ENCODE measurements at places on chromosomes 16 and 17.

GRCh38 chr16:74271872-74272271 is 24.7 kb upstream of the PSMD7 start:
- no peak for DNase-seq

- no peak for DNase-seq
These were observed 73.6 kb downstream of the PPM1E start for GRCh38 chr17:58829172-58829637.

DNA sequence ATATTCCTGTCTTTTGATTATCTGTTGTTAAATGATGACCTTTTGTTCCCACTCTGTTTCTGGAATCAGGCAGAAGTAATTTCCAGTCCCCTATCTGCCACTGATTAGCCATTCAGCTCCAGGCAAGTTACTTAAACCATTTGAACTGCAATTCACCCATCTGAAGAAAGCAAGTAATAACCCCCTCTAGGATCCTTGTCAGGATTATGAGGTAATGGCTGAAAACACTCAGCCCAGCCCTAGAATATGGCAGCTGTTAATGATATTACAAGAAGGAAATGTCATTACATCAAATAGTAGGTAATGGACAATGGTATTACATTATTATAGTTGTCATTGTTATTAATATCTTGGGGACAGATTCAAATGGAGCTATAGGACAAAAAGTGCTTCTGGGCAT is 16.0 kb upstream of the SLC47A1 start:
- no peak for DNase-seq

GRCh38 chr16:80468029-80468428 is 72.8 kb upstream of the DYNLRB2 start:
- no peak for DNase-seq

GRCh38 chr17:61416540-61417363 is 17.1 kb downstream of the TBX2 start:
- peak; percentile 66 for DNase-seq

- DNase-seq = no peak
These were observed 7.6 kb upstream of the TNRC6A start for GRCh38 chr16:24721830-24722238.

DNA sequence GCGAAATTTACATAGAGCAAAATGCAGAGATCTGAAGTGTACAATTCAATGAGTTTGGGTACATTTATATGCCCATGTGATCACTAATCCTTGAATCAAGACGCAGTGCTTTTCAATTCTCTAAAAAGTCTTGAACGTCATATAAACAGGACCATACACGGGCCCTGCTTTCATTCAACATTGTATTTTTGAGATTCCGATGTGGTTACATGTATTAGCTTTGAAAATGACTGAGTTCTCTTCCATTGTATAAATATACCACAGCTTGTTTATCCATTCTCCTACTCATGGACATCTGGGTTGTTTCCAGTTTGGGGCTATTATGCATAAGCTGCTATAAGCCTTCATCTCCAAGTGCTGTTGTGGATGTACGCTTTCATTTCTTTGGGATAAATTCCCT is 45.5 kb downstream of the ZCCHC14 start:
- DNase-seq = no peak

GRCh38 chr16:85474621-85475217 is 138.4 kb upstream of the GSE1 start:
- DNase-seq = no peak

DNA sequence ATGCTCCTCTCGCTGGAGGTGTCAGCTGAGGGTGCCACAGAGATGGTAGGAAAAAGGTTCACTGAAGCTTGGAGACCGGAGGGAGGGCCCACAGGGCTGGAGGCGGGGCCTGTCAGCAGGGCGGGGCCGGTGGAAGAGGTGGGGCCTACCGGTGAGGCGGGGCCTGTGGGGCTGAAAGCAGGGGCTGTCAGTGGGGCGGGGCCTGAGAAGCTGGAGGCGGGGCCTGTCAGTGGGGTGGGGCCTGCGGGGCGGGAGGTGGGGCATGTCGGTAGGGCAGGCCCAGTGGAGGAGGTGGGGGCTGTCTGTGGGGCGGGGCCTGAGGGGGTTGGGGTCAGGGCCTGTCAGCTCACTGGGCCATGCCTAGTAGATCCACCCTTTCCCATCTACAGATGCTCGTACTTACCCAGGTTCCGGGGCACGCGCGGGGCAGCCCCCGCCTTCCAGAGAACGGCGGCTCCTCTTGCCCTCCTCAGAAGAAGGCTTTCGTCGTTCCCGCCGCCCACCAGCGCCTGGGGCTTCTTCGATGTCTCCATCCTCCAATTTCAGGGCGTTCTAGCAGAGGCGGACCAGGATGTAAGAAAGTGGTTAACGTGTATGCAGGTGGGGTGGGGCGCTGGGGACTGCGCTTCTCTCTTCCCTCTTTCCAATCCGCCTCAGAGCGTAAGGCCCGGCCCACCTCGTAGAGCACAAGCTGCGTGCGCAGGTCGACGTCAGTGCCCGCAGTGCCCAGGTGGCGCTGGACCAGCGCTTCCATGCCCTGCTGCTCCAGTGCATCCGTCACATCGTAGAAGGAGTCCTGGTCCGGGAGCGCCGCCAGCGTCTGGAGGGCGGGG is 9.8 kb downstream of the TMEM208 start:
- no peak for DNase-seq

DNA sequence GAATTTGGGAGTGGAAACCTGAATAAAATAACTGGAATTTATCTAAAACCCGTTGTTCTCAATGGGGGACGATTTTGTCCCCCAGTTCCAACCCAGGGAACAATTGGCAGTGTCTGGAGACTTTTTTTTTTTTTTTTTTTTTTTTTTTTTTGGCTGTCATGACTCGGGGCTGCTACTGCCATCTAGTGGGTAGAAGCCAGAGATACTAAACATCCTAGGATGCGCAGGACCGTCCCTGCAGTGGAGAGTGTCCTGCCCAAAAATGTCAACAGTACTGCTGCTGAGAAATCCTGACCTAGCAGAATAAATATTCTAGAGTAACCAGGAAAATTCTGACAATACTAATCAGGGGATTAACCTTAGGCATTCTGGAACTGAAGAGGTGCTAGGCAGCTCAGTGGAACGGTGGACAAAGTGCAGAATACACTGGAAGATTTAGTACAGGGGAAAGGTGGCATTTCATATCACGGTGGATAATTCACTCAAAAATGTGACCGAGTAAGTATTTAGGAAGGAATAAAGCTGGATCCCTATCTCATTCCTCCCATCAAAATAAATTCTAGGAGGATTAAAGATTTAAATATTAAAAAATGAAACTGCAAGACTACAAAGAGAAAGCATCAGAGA is 107.6 kb downstream of the SPECC1 start:
- peak; percentile 51 for DNase-seq

- no peak for DNase-seq
These were observed 21.7 kb upstream of the NAT9 start for GRCh38 chr17:74797824-74798223.

GRCh38 chr17:29718446-29719039 is 95.8 kb upstream of the CORO6 start:
- DNase-seq = no peak

GRCh38 chr17:74392848-74393247 is 25.5 kb downstream of the GPR142 start:
- DNase-seq = peak; percentile 4

GRCh38 chr16:70341600-70341999 is 5.1 kb upstream of the DDX19A start:
- DNase-seq = no peak

DNA sequence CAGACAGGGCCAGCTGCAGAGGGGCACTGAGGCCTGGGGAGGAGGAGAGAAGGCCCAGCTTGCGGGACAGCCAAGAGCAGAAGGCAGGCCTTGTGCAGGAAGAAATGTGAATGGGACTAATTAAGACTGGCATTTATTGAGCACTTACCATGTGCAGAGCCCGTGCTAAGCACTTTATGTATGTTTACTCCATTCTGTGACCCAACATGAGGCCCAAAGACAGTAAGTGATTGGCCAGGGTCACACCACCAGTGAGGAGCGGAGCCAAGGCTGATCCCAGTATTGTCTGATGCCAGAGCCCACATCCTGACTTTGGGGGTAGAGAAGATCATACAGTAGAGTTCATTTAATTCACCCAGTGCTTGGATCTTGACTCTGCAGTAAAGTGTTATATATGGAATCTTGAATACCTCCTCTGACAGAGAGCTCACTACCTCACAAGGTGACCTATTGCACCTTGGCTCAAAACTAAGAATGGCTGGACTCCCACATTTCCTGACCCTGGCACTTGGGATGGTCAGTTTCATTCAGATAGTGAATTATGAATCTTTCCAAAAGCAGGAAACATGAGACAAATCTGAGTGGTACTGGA is 13.6 kb downstream of the KATNB1 start:
- DNase-seq = no peak

GRCh38 chr17:27538156-27538955 is 82.1 kb downstream of the KSR1 start:
- no peak for DNase-seq

GRCh38 chr17:77306790-77307478 is 166.2 kb downstream of the SEC14L1 start:
- no peak for DNase-seq

DNA sequence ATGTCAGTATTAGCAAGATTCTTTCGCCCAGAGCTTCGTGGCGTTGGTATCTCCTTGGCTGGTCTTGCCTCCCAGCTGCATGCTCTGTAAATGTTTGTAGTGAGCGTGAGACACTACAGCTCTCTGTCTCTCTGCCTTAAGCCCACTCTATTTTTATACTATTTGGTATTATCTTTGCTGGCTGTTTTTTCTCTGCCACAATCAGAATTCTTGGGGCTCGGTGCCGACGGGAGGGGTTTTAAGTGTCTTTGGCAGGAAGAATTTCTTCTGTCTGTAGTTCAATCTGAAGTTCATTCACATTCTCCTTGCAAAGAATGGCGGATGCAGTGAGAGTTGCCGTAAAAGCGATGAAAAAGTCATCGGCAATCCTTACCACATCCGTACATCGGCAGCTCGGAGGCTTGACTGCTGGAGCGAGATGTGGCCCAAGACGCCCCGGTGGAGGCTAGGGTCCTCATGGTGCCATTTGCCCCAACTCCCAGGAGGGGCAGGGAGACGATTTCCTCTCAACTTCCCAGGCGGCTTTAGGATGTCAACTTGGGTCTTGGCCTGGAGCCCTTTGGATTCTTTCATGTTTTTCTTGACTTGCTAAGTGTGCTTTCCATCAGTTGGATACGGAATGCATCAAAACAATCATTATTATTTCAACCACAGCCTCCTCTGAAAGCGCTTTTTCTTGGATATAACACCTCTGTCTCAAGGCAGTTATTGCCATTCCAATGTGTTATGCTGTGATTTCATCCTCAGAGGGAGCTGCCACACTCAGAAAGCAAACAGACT is 132.3 kb upstream of the SDK2 start:
- no peak for DNase-seq

DNA sequence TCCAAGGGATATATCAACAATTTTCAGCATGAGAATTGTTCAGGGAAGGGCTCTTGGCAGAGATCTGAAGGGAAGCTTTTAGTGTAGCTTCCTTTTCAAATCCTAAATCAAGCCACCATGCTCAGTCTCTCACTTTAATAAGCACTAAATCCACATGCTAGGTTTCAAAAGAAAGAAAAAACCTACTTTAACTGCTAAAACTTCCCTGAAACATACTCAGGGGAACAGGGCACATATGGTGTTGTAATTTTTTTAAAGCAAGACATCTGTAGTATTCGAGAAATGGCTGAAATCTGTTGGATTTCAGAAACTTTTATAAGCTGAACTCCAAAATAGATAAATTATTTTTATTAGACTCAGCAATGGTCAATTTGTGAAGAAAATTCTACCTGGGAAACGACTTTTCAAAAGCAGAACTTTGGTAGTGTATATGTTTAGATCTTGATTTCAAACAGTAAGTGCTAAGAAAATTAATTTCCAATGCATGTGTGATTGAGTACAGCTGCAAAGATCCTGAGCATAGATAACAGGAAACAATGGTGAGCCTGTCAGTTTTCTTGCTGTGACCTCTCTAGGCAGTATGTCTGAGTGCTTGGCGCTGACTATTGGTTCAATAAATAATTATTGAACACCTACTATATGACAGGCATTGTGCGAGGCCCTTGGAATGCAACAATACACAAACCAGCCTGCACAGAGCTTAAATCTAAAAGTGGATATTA is 804.5 kb upstream of the SOX9 start:
- no peak for DNase-seq

DNA sequence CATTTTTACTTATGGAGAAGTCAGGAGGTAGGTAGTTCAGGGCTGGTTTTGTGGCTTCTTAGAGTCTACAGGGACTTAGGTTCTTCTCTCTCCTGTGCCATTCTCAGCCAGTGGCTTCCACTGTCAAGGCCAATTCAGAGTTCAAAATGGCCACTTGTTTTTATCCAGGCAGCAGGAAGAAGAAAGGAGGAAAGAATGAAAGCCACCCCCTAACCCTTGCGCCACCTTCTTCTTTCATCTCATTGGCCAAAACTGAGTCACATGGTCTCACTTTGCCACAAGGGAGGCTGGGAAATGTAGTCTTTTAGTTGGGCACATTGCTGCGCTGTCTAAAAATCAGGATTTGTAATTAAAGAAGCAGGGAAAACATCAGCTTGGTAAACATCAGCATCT is 60.8 kb upstream of the MED9 start:
- peak; percentile 78 for DNase-seq

GRCh38 chr17:78268191-78268874 is 36.9 kb downstream of the TMEM235 start:
- DNase-seq = no peak

DNA sequence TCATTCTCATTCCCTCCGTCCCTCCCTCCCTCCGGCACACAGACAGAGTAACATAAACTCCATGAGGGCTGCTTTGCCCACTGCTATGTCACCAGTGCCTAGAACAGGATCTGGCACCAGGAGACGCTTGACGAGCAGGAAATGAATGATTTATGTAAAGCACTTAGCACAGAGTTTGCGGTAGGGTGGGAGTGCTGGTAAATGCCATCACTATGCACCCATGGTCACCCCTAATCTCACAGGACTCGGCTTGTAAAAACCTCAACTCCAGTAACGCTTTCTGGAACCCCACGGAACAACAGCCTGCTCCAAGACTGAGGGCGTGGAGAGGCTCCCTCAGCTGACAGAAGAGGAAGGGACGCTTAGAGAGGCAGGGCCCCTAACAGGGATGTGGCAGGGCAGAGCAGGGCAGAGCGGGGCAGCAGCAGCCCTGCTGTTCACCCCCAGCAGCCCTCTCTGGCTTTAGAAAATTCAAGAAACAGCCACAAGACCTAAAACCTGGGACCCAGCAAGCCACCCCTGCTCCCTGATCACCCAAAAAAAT is 156.9 kb downstream of the C16orf78 start:
- DNase-seq = no peak

All from NCI-H1694 treated with DMSO at 0.1 percent for 48 hours (cell line).